ENCODE measurements at places on chromosomes 5 and 9.

DNA sequence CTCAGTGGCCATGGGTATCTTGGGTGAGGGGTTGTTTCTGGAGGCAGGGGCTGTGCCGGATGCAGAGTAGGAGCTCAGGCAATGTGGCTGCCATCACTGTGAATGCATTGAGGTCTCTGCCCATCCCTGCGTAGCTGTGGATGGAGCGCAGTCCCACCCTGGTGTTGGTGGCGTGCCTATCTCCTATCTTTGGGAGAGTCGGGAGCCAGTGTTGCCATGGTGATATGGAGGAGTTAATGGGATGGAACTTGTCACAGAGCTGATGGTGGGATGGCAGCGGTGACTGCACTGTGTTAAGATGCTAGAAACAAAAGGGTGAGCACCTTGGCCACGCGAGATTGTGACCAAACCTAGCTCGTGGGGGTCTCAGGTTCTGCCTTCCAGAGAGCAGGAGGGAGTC is 197.3 kb downstream of the MELK start:
- DNase-seq = no peak

DNA sequence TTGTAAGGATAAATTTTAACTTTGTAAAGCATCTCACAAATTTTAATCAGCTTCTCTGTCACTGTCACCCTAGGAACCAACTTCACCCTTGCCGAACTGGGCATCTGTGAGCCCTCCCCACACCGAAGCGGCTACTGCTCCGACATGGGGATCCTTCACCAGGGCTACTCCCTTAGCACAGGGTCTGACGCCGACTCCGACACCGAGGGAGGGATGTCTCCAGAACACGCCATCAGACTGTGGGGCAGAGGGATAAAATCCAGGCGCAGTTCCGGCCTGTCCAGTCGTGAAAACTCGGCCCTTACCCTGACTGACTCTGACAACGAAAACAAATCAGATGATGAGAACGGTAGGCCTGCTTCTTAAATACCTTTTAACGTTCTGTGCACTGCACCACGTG is 916.3 kb upstream of the WWC1 start:
- DNase-seq = no peak

GRCh38 chr5:155983954-155984353 is 343.0 kb upstream of the SGCD start:
- DNase-seq = no peak

DNA sequence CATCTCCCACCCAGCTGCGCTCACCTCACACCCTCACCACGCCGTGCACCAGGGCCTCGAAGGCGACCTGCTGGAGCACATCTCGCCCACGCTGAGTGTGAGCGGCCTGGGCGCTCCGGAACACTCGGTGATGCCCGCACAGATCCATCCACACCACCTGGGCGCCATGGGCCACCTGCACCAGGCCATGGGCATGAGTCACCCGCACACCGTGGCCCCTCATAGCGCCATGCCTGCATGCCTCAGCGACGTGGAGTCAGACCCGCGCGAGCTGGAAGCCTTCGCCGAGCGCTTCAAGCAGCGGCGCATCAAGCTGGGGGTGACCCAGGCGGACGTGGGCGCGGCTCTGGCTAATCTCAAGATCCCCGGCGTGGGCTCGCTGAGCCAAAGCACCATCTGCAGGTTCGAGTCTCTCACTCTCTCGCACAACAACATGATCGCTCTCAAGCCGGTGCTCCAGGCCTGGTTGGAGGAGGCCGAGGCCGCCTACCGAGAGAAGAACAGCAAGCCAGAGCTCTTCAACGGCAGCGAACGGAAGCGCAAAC is 1.1 kb downstream of the POU4F3 start:
- DNase-seq = no peak

GRCh38 chr9:33818167-33818846 is 1.3 kb downstream of the UBE2R2 start:
- no peak for DNase-seq

GRCh38 chr9:21081999-21082398 is 4.3 kb upstream of the IFNB1 start:
- no peak for DNase-seq

DNA sequence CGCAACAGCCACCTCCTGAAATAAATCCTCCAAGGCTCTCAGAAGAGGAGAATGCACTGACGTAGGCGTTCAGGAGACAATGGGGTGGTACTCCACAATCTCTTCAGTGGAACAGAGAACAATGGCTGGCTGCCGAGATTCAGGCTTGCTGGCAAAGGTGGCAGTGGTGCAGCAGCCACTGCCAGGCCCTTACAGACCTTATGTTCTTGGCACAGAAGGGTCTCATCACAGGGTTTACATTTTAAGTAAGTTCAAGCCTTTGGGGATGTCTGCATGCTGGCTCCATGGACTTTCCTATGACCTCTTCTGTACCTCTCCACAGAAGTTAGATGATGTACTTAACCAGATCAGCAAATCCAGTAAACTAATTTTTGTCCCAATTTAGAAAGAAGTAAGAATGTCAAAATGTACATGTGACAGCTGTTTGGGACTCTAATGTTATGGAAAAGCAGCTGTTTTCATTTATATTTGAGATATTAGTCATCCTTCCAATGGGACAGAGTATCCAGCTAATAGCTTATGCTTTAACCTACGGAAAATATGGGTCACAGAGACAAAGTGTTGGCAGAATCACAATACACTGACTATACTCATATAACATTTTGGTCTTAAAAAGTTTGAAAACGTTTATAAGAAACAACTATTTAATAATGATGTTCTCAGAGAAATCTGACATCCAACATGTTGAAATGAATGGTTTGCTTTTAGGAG is 180.9 kb downstream of the MAPKAP1 start:
- no peak for DNase-seq

DNA sequence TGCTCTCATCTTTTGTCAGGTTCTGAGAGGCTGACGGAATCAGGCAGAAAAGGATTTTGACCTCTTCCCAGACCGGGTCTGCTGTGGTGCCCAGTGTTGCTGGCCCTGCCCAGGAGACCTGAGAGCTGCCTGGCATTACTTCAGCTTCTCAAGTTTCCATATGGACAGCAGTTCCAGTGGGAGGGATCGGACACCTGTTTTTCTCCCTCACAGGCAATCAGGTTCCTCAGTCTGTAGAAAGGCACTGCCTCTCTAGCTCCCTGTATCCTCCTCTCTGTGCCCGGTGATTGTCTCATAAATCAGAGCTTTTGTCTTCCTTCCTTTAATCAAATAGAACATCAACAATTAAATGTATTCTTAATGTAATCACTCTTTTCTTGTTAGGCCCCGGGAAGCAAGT is 198.7 kb downstream of the SEMA6A start:
- DNase-seq = no peak

DNA sequence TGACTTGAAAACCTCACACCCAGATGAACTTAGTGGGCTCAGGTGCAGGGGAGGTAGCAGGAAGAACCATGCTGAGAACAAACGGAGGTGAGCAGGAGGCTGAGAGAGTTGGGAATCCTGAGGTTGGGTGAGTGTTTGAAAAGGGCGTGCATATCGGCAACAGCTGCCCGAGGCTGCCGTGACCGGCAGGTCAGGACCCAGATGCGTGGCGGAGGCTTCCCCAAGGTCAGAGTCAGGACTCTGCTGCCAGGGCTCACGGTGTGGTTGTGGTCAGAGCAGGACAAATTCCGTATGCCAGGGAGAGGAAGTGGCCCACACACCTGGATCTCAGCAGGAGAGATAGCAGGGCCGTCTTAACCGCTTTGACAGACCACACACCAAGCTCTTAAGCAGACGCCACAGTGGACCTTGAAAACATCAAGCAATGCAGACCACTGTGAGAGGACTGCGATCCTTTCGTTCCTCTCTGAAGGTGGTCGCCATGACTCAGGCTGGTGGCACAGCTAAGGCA is 43.1 kb downstream of the ADAMTS16 start:
- DNase-seq = no peak

GRCh38 chr9:114345493-114346065 is 15.9 kb downstream of the ORM2 start:
- no peak for DNase-seq

DNA sequence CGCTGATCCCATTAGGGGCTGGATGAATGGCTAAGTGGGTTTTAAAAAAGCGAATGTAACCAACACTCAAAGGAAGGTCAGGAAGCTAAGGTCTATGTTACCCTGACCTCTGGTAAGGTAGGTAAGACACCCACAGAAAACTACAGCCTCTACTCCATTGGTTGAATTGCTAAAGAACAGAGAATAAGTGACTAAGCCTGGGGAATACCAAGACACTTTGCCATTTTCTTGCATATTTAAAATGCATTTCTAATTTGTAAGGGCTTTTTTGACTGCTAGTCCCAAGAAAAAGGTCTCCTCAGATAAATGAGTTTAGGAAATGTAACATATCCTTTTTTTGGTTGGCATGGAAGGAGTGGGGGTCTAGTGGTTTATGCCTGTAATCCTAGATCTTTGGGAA is 368.7 kb downstream of the BNC2 start:
- no peak for DNase-seq

- no peak for DNase-seq
Observed at GRCh38 chr9:15509931-15510788, 610 bp downstream of the PSIP1 start.

- no peak for DNase-seq
Observed at GRCh38 chr5:42825422-42826148, 13.9 kb upstream of the SELENOP start.

- no peak for DNase-seq
Observed at GRCh38 chr5:153584960-153585359, 94.5 kb downstream of the GRIA1 start.

- no peak for DNase-seq
Observed at GRCh38 chr5:14686517-14686916, 22.0 kb downstream of the OTULIN start.

- DNase-seq = no peak
Observed at GRCh38 chr5:52754051-52754450, 33.7 kb upstream of the ITGA1 start.

DNA sequence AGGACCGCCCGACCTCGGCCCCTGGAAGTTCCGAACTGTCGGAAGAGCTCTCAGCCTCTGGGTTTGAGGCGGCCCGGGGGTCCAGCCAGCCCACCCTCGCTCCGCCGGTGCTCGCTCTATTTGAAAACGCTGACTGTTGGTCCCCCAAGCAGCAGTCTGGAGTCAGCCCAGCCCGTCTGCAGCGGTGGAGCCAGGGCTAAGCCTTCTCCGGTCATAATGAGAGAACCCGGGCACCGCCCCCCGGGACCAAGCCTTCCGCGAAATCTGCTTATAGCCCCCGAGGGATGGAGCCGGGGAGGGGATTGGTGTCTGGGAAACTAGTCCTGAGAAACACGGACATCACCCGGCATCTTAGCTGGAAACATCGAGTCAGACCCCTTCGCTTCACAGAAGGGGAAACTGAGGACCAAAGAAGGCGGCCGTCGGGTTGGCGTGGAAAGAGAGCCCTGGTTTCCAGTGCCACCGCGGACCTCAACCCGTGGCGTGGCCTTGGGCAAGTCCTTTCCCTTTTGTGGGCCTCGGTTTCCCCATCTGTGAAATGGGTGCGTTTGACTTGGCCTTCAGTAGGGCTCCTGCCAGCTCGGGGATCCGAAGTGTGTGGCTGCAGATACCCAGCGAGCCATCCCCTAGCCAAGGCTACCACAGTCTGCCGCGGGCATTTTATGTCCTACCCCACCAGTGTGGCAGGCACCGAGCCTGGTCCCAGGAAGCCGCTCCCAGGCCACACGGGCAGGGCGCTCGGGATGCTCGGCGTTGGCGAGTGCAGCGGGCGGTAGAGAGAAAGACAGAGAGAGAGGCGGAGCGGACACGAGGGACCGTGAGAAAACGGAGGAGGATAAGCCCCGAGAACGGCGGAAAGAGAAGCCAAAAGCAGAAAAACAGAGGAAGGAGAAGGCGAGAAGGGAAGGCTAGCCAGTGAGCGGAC is 857 bp downstream of the ADAM19 start:
- DNase-seq = no peak

Data from Panc1 (cell line).